ENCODE measurements at places on chromosomes 11 and 22.
A peak's percentile ranks its signal among the peaks of the same experiment; 100 is the strongest.

DNA sequence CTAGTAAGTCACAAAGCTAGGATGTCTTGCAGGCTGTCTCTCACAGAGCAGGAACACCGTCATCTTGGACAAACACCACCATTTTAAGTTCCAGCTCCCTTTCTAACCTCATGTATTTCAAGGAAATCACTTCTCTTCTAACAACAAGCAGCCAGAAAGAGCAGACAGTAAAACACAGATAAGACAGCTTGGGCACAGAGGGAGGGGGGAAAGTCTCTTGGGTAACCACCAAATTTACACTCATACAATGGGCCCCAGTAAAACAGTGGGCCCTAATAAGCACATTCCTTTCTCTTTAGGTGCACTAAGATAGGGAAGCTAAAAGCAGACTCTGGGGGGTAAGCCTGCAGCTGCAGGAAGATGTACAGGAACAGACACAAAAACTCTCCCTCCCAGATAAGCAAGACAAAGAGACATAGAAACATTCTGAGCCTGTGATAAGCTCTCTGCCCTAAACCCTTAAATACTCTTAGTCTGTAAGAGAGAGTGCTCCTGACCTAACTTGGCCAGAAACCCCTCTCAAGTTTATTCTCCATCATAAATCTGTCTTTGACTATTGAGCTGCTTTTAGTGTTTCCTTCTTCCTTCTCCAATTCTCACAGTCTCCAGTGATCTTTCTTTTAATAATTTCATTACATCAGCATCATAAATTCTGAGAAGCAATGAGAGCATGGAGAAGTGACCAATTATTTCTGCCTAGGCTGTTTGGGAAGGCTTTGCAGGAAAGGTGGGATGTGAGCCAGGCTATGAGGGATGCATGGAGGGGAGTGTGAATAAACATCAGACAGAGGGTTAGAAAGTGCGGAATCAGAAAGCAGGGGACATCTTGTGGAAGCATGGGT is 7.4 kb downstream of the OR10D3 start:
- no peak for DNase-seq
- no peaks in the 10 kb centered on the region for H3K36me3 ChIP-seq
- no peak overlapping the region for H3K4me3 ChIP-seq
- no peaks in the 10 kb centered on the region for H3K27me3 ChIP-seq
- H3K4me1 ChIP-seq = peaks cover 16% of the 10 kb centered on the region

- no peak overlapping the region for H3K4me3 ChIP-seq
- H3K27ac ChIP-seq = no peak overlapping the region
- H3K27me3 ChIP-seq = peaks cover 74% of the 10 kb centered on the region
- H3K36me3 ChIP-seq = no peaks in the 10 kb centered on the region
- no peak for DNase-seq
- no peaks in the 10 kb centered on the region for H3K4me1 ChIP-seq
Measured at GRCh38 chr22:32462452-32462851, 1.8 kb downstream of the BPIFC start.

GRCh38 chr11:62256281-62256680 is 13.7 kb upstream of the SCGB2A2 start:
- peaks cover 11% of the 10 kb centered on the region for H3K27me3 ChIP-seq
- no peak for DNase-seq
- no peak overlapping the region for H3K27ac ChIP-seq
- no peak overlapping the region for H3K4me3 ChIP-seq
- no peaks in the 10 kb centered on the region for H3K4me1 ChIP-seq
- H3K36me3 ChIP-seq = no peaks in the 10 kb centered on the region

GRCh38 chr11:1773131-1773993 is 9.6 kb upstream of the CTSD start:
- peaks cover 7% of the 10 kb centered on the region for H3K27me3 ChIP-seq
- DNase-seq = no peak
- H3K36me3 ChIP-seq = no peaks in the 10 kb centered on the region
- H3K4me3 ChIP-seq = no peak overlapping the region
- peaks cover 13% of the 10 kb centered on the region for H3K4me1 ChIP-seq
- no peak overlapping the region for H3K27ac ChIP-seq

DNA sequence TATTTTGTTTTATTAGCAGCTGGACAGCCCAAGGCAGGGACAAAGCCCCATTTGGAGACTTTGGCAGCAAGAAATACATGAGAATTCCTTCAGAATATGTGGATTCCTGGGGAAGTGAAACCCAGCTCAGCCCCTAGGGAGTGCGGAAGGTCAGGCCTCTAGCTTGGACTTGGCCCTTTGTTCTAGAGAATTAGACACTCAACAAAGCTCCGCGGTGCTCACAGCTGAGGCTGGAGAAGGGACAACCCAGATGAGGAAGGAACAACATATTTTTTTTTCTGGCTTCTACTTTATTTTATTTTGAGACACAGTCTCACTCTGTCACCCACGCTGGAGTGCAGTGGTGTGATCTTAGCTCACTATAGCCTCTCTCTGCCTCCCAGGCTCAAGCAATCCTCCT is 44.7 kb upstream of the SEPTIN5 start:
- no peaks in the 10 kb centered on the region for H3K36me3 ChIP-seq
- no peak overlapping the region for H3K27ac ChIP-seq
- no peak for DNase-seq
- H3K4me1 ChIP-seq = peaks cover 14% of the 10 kb centered on the region
- H3K4me3 ChIP-seq = no peak overlapping the region
- H3K27me3 ChIP-seq = peaks cover 28% of the 10 kb centered on the region

DNA sequence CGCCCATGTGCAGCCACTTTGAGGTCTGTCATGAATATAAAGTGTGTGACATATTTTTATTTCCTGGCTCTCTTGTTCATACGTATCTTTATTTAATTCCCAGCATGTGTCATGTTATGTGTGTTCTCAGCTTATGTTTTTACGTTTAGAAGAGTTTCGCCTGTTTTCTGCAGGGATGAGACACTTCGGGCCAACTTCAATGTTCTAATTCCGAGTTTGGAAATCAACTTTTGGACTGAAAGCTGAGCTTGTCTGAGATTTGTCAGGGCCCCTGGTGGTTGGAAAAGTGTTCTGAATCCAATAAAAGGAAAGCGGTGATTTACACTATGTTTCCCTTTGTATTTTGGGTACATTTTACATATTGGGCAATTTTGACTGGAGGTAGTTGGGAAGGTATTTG is 810.7 kb downstream of the TBC1D22A start:
- H3K36me3 ChIP-seq = peaks cover 5% of the 10 kb centered on the region
- no peaks in the 10 kb centered on the region for H3K27me3 ChIP-seq
- no peak overlapping the region for H3K27ac ChIP-seq
- DNase-seq = no peak

- no peak for DNase-seq
- no peak overlapping the region for H3K4me3 ChIP-seq
- no peaks in the 10 kb centered on the region for H3K27me3 ChIP-seq
- H3K27ac ChIP-seq = no peak overlapping the region
Measured at GRCh38 chr11:111796696-111797095, 30.5 kb upstream of the PPP2R1B start.

DNA sequence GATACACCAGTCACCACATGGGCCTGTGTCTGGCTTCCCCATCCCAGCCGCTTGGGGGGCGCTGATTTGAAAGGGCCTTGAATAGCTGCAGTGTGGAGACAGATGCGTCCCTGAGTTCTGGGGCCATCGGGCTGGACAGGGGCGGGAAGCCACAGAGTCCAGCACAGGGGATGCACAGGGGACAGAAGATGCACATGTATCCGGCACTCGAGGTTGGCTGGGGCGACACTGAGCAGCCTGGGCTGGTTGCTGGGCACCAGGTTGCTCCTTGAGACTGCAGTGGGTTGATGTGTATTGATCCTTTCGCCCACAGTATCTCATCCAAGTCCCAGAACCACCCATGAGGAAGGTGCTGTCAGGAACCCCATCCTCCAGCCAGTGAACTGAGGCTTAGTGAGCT is 99.3 kb upstream of the SYT13 start:
- DNase-seq = no peak
- H3K27me3 ChIP-seq = peaks cover 38% of the 10 kb centered on the region
- no peak overlapping the region for H3K27ac ChIP-seq
- no peak overlapping the region for H3K4me3 ChIP-seq

DNA sequence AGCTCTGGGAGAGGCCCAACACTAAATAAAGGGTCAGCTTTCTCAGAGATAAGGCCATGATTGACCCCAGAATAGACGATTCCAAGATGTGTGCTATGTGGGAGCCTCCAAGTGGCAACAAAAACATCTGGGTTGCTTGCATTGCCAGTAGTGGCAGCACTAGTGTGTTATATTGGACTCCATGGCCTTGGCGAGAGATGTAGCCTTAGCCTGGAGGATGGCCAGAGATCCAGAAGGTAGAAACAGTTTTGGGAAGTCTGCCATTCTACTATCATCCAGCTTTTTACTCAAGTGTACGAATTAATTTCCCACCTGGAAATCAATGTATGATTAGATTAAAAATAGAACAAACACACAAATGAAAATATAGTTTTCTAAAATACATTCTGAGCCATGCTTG is 3.0 kb downstream of the OR8D4 start:
- H3K4me3 ChIP-seq = no peak overlapping the region
- no peak overlapping the region for H3K27ac ChIP-seq

- H3K27ac ChIP-seq = no peak overlapping the region
- H3K27me3 ChIP-seq = peaks cover 13% of the 10 kb centered on the region
- H3K4me3 ChIP-seq = no peak overlapping the region
Measured at GRCh38 chr22:24504540-24504939, 9.4 kb downstream of the UPB1 start.

- H3K27ac ChIP-seq = no peak overlapping the region
- no peaks in the 10 kb centered on the region for H3K27me3 ChIP-seq
- H3K4me1 ChIP-seq = peaks cover 15% of the 10 kb centered on the region
Measured at GRCh38 chr11:14898906-14899305, 6.9 kb upstream of the CYP2R1 start.

DNA sequence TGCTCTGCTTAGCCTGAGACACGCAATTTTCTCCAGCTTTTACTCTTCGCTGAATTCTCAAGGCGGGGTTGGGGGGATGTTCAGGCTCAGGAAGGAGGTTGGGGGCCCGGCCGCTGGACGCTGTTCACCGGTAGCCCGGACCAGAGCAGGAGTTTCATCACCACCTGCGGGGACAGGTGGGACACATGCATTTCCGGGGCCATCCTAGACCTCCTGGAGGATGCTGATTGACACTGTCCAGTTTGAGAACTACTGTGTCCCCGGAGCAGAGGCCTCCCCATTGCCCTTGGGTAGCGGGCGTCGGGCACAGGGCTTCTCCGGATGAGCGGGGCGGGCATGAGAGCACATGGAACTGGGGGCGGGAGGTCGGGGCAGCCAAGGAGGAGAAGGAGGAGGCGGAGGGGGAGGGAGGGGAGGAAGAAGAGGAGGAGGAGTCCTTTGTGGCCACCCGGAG is 144.0 kb upstream of the GRK3 start:
- no peak for DNase-seq
- no peak overlapping the region for H3K27ac ChIP-seq
- peaks cover 86% of the 10 kb centered on the region for H3K27me3 ChIP-seq
- H3K36me3 ChIP-seq = no peaks in the 10 kb centered on the region
- H3K4me3 ChIP-seq = no peak overlapping the region

- no peaks in the 10 kb centered on the region for H3K36me3 ChIP-seq
- peak; percentile 32 for DNase-seq
- H3K4me3 ChIP-seq = no peak overlapping the region
Measured at GRCh38 chr11:45651156-45651555, 14.3 kb downstream of the CHST1 start.

GRCh38 chr22:39175353-39176142 is 23.1 kb upstream of the CBX7 start:
- H3K4me3 ChIP-seq = no peak overlapping the region
- H3K4me1 ChIP-seq = peaks cover 46% of the 10 kb centered on the region
- peak; percentile 36 for DNase-seq
- H3K27ac ChIP-seq = peak overlapping the region; percentile 99
- H3K27me3 ChIP-seq = no peaks in the 10 kb centered on the region

GRCh38 chr11:76315182-76315853 is 65.6 kb downstream of the THAP12 start:
- H3K4me1 ChIP-seq = peaks cover 5% of the 10 kb centered on the region
- H3K27me3 ChIP-seq = peaks cover 25% of the 10 kb centered on the region
- no peaks in the 10 kb centered on the region for H3K36me3 ChIP-seq
- H3K27ac ChIP-seq = no peak overlapping the region
- no peak overlapping the region for H3K4me3 ChIP-seq
- no peak for DNase-seq

Measured in mesothelial cell of epicardium (in vitro differentiated cells).